ENCODE measurements at places on chromosomes 3 and 15. TPM values are rescaled to one million over a fixed set of nuclear protein-coding genes. Genes with fewer than 3 reads are reported as not detected.

Gene THSD4
- 53.2 TPM for total RNA-seq

Gene ABHD10
- 63.9 TPM for total RNA-seq

Gene ZPLD1
- total RNA-seq = not detected

Gene PAQR5
- 78.2 TPM for total RNA-seq

Gene KCNAB1
- total RNA-seq = 0.87 TPM

Gene SLC6A11
- not detected for total RNA-seq

Gene SCN11A
- 0.50 TPM for total RNA-seq

Gene SLC28A1
- not detected for total RNA-seq

Gene ASB14
- total RNA-seq = 0.17 TPM

Gene WNT5A
- total RNA-seq = 2.1 TPM

DNA sequence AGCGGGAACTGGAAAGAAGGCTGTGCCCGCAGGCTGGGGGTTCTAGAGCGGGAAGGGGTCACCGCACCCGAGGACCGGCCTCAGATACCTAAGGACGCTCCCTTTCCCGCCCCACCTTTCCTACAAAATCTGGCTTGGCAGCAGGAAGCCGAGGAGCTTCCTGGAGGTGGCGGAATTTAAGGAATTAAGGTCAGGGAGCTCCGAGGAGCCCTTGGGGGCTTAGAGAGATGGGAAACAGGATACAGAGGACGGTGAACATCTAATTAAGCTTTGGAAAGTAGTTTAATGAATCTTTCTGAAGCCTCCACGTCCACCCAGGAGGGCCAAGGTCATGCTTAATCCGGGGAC, 507 bp upstream of the AP3B2 start:
- no peak for DNase-seq
- H3K27ac ChIP-seq = no peak overlapping the region
- no peaks in the 10 kb centered on the region for H3K36me3 ChIP-seq
- H3K27me3 ChIP-seq = no peaks in the 10 kb centered on the region
- H3K4me3 ChIP-seq = no peak overlapping the region
- H3K4me1 ChIP-seq = peaks cover 6% of the 10 kb centered on the region

GRCh38 chr3:43194490-43195114, 88.7 kb upstream of the POMGNT2 start:
- H3K4me3 ChIP-seq = no peak overlapping the region
- no peak overlapping the region for H3K27ac ChIP-seq
- H3K27me3 ChIP-seq = no peaks in the 10 kb centered on the region
- H3K36me3 ChIP-seq = no peaks in the 10 kb centered on the region
- H3K4me1 ChIP-seq = no peaks in the 10 kb centered on the region

DNA sequence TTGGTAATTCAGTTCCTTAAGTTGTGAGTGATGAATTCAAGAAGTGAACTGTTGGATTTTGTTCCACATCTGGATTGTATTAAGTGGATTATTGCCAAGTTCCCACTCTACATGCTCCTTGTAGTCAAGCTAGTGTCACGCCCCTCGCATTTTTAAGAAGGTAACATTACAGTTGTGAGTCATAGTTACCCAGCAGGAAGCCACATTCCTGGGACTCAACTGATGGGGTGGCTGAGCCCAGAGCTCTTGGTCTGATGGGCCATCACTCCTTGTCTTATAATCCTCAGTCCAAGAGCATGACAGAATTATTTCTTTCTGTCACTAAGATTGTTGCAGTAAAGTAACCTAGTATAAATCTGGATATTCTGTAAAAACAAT, 102.7 kb downstream of the PTPRG start:
- H3K4me1 ChIP-seq = no peaks in the 10 kb centered on the region
- H3K27me3 ChIP-seq = no peaks in the 10 kb centered on the region
- no peak overlapping the region for H3K4me3 ChIP-seq
- H3K36me3 ChIP-seq = no peaks in the 10 kb centered on the region

DNA sequence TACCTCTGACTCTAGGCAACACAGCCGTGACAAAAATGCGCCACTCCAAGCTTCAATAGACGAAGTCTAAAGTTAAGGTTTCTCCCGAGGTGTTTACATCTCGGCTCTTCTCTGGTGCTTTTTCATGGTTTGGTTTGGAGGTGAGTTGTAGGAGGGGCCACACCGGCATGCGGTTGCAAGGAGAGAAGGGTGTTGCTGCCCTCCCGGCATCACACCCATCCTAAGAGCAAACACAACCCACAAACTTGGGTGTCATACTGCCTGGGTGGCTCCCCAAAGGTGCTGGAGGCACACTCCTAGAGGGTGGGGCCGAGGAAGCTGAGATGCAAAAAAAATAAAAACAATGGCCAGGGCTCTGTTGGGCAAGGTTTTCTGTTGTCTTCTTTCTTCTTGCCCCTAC, 225.2 kb upstream of the ICE2 start:
- H3K27ac ChIP-seq = no peak overlapping the region
- no peak overlapping the region for H3K4me3 ChIP-seq
- peaks cover 22% of the 10 kb centered on the region for H3K4me1 ChIP-seq
- no peaks in the 10 kb centered on the region for H3K36me3 ChIP-seq
- DNase-seq = no peak

DNA sequence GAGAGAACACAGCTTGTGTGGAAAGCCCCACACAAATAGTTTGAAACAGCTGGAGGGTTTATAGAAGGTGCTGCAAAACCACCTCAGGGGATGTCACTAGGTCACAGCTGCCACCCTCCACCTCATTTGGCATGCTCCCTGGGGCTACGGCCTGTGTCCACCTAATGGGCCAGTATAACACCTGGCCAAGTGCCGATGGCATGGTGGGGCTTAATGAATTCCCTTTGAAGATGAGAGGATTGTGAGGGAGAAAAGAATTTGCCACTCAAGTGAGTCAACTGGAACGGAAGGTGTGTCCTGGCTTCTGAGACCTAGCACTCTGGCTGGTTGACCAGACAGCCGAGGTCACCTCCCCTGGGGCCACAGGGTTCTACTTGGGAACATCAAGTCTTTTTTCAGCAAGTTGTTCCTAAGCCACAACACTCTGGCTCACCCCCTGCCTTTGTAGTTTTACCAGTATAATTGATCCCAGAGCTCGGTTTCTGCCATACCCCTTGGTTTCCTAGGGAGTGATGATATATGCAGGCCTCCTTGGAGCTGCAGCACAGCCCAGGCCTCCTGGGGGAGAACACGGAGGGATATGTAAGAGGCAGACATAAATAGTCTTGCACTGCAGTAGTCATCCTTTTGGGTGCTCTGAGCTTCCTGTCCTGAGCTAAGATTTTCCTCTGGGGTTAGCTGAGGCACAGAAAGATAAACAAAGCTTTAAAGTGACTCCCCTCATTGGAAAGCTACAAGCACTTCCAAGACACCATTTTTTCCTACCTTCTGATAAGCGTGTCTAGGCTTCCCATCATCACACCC, 178.2 kb upstream of the LPP start:
- H3K4me1 ChIP-seq = no peaks in the 10 kb centered on the region
- DNase-seq = no peak
- no peak overlapping the region for H3K4me3 ChIP-seq

- H3K27ac ChIP-seq = no peak overlapping the region
- DNase-seq = no peak
- H3K36me3 ChIP-seq = no peaks in the 10 kb centered on the region
- no peaks in the 10 kb centered on the region for H3K27me3 ChIP-seq
- H3K4me3 ChIP-seq = no peak overlapping the region
Observed at GRCh38 chr15:31605467-31605931, 278.9 kb downstream of the KLF13 start.

- H3K4me1 ChIP-seq = no peaks in the 10 kb centered on the region
- H3K36me3 ChIP-seq = peaks cover 50% of the 10 kb centered on the region
- H3K27me3 ChIP-seq = no peaks in the 10 kb centered on the region
- no peak for DNase-seq
- no peak overlapping the region for H3K27ac ChIP-seq
Observed at GRCh38 chr15:59096429-59096828, 8.5 kb upstream of the CCNB2 start.

DNA sequence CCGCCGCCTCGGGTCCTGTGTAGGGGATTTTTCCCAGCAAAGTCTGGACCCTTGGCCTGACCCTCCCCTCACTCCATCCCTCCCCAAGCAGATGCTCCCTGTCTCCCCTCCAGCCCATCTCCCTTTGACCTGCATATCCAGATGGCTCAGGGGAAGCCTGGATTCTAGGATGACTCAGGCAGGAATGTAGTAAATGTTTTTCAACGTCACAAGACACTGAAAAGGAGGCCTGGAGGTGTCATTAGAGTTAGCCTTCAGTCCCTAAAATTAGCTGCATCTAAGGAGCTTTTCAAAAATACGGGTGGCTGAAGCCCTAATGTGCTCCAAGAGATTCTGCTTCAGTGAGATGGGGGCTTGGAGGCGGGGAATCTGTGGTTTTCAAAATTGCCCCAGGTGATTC, 7.2 kb downstream of the ACAN start:
- H3K27me3 ChIP-seq = peaks cover 6% of the 10 kb centered on the region
- no peaks in the 10 kb centered on the region for H3K36me3 ChIP-seq
- no peaks in the 10 kb centered on the region for H3K4me1 ChIP-seq
- no peak overlapping the region for H3K4me3 ChIP-seq

DNA sequence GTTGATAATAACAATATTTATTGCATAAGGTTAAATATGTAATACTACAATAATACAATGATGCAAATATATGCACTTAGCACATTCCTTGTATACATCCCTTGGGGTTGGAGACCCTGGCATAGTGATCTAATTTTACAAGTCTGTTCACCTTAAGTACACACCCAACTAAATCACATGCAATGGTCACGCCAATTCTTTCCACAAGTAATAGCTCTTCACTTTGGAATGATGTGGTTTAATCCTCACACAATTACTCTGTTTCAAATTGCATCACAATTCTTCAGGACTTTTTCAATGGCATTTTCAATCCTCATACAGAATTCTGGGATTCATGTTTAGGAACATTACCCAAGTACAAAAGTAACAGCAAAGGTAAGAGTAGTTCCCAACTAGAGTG, 27.3 kb upstream of the SPRED1 start:
- no peaks in the 10 kb centered on the region for H3K36me3 ChIP-seq
- no peak overlapping the region for H3K4me3 ChIP-seq
- no peaks in the 10 kb centered on the region for H3K27me3 ChIP-seq
- DNase-seq = no peak

GRCh38 chr3:69422751-69423150, 36.9 kb upstream of the FRMD4B start:
- H3K36me3 ChIP-seq = no peaks in the 10 kb centered on the region
- H3K4me1 ChIP-seq = no peaks in the 10 kb centered on the region
- H3K27ac ChIP-seq = no peak overlapping the region
- no peak for DNase-seq
- H3K27me3 ChIP-seq = no peaks in the 10 kb centered on the region
- H3K4me3 ChIP-seq = no peak overlapping the region

DNA sequence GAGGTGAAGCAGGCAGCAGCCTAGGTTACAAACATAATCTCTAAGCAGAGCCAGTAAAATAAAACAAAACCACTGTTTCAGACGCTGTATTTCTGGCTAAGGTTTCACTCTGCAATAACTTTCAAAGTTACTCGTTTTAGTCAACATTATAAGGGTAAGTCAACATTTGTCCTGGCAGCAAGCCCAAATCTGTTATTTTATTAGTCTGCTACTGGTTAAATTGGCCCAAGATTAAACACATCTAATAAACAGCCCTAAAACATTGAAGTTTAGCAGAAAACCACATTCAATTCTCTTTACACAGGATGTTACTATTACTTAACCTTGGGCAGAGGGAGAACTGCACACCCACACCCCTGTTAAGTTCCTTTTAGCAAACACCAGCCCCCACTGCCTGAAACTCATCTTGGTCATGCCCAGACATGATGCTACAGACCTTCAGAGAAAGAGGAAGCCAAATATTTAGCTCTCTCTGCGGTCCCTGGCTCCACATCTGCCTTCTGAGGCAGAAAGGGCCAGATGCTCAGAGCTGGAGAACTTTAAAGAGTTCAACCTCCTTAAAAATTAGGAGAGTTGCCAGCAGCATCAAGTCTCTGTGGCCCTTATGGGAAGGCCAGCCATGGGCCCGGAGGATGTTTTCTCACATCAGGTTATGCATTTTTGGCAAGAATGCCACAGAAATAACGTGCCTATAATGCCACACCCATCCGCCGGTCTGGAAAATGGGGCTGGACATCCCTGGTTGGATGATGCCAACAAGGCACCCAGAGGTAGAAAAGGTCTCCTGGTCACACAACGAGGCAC, 17.9 kb downstream of the ARHGEF3 start:
- no peaks in the 10 kb centered on the region for H3K27me3 ChIP-seq
- H3K4me1 ChIP-seq = peaks cover 78% of the 10 kb centered on the region

DNA sequence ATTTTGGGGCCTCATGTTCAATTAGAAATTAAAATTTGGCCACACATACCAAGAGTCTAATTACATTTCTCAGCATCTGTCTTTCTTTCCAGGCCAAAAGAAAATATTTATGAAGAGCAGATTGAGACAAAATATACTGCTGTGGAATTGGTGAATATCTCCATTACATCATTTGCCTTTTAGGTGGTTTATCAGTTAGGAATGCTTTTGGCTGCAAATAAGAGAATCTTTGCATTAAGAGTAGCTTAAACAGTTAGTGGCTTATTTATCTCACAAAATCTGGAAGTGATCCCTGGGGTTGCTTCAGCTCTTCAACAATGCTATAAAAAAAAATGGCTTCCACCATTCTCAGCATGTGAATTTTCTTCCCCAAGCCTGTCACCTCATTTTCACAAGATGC, 308.7 kb downstream of the MAGI1 start:
- H3K36me3 ChIP-seq = no peaks in the 10 kb centered on the region
- H3K27ac ChIP-seq = no peak overlapping the region
- no peak overlapping the region for H3K4me3 ChIP-seq
- no peak for DNase-seq
- H3K27me3 ChIP-seq = no peaks in the 10 kb centered on the region
- H3K4me1 ChIP-seq = peaks cover 19% of the 10 kb centered on the region

DNA sequence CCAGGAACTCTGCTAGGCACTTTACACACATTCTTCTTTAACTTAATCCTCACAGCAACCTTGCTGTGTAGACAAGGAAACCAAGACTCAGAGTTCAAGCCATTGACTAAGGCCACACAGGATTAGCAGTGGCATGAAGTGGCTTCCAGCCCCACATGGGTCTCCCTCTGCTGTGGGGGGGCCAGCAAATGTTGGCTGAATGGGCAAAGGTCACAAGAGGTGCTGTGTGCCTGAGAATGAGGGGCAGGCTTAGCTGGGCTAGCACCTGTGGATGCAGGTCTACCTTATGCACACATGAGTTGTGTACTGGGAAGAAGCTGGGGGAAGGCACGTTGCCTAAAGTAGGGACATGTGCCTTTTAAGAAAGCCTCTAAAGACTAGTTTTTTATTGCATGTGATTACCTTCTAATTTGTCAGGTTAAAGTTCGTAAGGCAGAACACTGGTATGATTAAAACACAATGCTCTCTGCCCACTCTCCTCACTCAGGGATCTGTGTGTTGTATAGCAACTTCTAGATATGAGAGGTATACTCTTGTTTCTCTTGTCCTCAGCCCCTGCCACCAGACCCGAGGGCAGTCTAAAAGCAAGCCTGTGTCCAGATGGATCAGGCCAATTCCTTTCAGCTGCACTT, 10.9 kb downstream of the BAHD1 start:
- H3K27ac ChIP-seq = no peak overlapping the region
- peaks cover 23% of the 10 kb centered on the region for H3K4me1 ChIP-seq
- no peak overlapping the region for H3K4me3 ChIP-seq
- H3K27me3 ChIP-seq = no peaks in the 10 kb centered on the region
- no peaks in the 10 kb centered on the region for H3K36me3 ChIP-seq

GRCh38 chr3:178389258-178389657, 147.0 kb upstream of the KCNMB2 start:
- no peaks in the 10 kb centered on the region for H3K27me3 ChIP-seq
- no peak overlapping the region for H3K4me3 ChIP-seq
- H3K27ac ChIP-seq = no peak overlapping the region
- peaks cover 7% of the 10 kb centered on the region for H3K4me1 ChIP-seq
- DNase-seq = no peak

- no peak overlapping the region for H3K27ac ChIP-seq
- DNase-seq = no peak
- H3K4me3 ChIP-seq = no peak overlapping the region
- H3K27me3 ChIP-seq = no peaks in the 10 kb centered on the region
Observed at GRCh38 chr3:66858656-66859381, 139.3 kb upstream of the KBTBD8 start.

All from adrenal gland (tissue), 19 donors.